ENCODE measurements at places on chromosomes 3 and 15.

GRCh38 chr15:101498717-101499480, 9.4 kb upstream of the PCSK6 start:
- DNase-seq = no peak

GRCh38 chr3:62755285-62755684, 119.9 kb downstream of the CADPS start:
- DNase-seq = no peak

- DNase-seq = no peak
These were observed 60.0 kb upstream of the SYN2 start for GRCh38 chr3:11944052-11944673.

DNA sequence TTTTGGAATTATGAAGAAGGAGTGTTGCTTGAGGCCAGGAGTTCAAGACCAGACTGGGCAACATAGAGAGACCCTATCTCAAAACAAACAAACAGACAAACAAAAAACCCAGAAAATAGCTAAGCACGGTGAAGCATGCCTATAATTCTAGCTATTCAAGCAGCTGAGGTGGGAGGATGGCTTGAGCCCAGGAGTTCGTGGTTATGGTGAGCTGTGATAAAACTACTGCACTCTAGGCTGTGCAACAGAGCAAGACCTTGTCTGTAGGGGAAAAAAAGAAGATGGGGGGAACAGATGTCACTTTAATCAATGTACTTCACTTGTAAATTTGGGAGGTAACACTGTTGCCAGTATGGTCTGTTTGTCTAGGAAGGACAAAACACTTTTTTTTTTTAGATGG, 18.7 kb upstream of the EOMES start:
- DNase-seq = no peak

- DNase-seq = no peak
These were observed 317.3 kb downstream of the ZNF385D start for GRCh38 chr3:21433751-21434150.

DNA sequence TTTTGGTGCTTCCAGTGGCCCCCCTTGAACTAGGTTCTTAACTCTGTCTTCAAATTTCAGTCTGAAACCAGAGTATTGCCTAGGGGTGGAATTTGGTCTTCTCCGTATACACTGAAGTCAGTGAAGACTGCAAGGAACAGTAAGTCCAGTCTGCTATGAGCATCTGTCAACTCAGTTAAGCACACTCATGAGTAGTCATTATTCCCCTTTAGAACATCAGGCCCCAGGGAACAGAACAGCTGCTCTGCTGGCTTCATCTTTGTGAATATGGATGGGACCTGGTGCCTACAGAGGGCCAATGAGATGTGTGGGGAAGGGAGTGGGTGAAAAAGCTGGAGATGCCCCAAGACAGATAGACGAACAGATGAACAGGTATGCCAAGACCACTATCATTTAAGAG, 85.2 kb upstream of the PRR23C start:
- DNase-seq = no peak

GRCh38 chr3:52986049-52986448, 59.8 kb downstream of the SFMBT1 start:
- DNase-seq = no peak
